H54 (cell line): ENCODE measurements at places on chromosomes 3 and 15.

DNA sequence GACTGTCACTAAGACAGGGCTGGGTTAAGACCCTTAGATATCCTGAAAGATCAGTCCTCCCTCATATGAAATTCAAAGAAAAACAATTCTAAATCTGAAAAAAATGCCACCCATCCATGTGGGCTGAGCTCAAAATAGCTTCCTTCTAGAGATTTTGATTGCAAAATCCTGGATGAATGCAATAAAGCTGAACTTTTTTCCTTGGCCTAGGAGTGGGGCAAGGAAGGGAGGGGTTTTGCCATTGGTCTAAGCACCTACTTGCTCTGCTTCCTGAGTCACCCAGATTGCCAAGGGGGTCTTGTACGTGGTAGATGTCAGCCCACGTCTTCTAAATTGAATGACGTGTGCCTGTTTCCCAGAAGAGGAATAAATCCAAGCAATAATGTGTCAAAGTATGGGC, 15.3 kb upstream of the SMAD3 start:
- no peak for DNase-seq

GRCh38 chr15:90596943-90597342, 67.2 kb downstream of the CRTC3 start:
- DNase-seq: no peak

GRCh38 chr3:99862208-99862607, 44.5 kb downstream of the CMSS1 start:
- no peak for DNase-seq

DNA sequence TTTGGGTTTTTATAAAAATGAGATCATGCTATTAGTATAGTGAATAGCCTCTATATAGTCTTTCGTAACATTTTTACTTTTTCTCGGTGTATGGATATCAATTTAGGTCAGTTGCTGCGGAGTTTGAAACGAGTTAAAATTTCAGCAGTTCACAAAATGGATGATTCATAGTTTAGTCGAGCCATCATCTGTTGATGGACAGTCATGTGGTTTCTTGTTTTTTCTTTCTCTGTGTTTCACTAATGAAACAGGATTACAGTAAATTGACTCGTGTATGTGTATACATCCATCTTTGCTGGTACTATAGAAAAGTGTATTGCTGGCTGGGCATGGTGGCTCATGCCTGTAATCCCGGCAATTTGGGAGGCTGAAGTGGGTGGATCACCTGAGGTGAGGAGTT, 106.8 kb downstream of the IGF1R start:
- DNase-seq: no peak

DNA sequence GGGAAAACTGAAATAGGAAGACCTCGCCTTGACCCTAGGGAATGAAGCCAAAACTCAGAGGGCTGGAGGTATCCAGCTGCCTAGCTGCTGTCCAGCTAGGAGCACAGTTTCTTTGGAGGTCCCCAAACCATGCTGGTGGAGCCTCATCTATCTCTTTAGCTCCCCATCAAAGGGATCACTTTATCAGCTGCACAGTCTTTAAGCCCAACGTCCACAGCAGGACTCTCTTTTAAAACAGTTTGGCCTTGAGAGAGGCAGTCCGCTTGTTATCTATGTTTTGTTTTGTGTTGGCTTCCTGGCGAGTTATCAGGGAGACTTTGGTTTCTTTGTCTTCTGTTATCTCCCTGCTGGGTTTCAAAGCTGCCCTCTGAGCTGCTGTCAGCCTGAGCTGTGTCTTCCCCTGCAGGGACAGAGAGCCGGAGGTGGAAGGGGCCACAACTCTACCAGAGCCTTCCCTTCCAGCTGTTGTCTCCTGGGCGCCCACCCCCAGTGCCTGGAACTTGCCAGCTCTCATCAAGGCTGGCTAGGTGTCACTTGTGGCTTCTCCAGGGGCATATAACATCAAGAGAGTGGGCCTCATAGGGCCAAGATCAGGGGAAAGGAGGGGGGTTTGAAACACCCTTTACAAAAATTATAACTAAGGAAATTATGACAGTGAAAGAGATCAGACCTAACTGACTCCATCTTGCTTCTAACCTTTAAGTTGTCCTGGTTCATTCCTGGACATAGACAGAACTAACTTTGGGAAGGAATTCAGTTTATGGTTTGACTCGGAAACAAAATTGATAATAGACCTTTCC, 61.4 kb upstream of the C15orf39 start:
- DNase-seq: no peak

GRCh38 chr3:188854772-188855149, 317.0 kb upstream of the TPRG1 start:
- DNase-seq: no peak

GRCh38 chr3:189655617-189656016, 24.4 kb downstream of the TP63 start:
- no peak for DNase-seq

DNA sequence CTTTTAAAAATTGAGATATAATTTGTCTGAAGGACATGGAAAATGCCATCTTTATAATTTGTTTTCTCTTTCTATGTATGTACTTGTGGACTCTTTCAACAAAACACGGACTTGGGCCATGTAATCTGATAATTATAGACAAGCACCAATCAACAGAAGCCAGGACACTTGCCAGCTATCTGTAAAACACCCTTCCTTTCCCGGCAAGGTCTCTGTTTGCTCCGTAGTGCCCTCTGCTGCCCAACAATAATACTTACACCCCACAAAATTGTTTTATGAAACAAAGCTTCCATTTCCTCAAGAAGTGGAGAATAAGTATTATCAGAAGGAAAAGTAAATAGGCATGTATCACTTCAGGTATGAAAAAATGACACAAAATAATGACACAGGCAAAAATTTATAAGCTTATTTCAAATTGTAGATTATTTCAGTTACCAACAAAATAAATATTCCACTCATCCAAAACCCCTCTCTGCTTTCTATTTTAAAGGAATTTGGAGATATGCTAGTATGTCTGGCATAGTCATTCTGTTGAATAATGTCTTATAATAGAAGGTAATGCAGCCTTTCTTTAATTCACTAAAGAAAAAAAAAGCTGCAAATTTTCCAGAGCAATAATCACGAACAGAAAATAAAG, 32.8 kb downstream of the MYH15 start:
- no peak for DNase-seq

DNA sequence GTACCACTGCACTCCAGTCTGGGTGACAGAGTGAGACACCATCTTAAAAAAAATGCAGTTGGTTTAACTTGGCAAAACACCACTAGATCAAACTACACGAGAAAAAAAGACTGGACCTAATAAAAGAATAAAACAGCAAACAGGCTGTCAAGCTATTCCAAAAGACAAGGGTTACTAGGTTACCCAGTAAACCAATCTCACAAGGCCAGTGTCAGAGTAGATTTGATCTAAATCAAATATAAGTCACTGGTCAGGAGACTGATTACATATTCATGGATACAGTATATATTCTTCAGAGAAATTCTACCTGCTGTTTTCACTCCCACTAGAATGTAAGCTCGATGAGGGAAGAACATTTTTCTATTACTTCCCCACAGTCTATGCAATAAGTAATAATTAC, 2.5 kb upstream of the GANC start:
- no peak for DNase-seq

- DNase-seq: no peak
Observed at GRCh38 chr3:169610888-169611291, 52.6 kb downstream of the MECOM start.

GRCh38 chr3:193728429-193729087, 135.6 kb downstream of the OPA1 start:
- DNase-seq: no peak

- no peak for DNase-seq
Observed at GRCh38 chr15:73681856-73682599, 2.2 kb upstream of the CD276 start.

- no peak for DNase-seq
Observed at GRCh38 chr15:74312445-74313007, 54.9 kb downstream of the CYP11A1 start.

GRCh38 chr15:27854601-27855000, 244.5 kb downstream of the OCA2 start:
- no peak for DNase-seq

DNA sequence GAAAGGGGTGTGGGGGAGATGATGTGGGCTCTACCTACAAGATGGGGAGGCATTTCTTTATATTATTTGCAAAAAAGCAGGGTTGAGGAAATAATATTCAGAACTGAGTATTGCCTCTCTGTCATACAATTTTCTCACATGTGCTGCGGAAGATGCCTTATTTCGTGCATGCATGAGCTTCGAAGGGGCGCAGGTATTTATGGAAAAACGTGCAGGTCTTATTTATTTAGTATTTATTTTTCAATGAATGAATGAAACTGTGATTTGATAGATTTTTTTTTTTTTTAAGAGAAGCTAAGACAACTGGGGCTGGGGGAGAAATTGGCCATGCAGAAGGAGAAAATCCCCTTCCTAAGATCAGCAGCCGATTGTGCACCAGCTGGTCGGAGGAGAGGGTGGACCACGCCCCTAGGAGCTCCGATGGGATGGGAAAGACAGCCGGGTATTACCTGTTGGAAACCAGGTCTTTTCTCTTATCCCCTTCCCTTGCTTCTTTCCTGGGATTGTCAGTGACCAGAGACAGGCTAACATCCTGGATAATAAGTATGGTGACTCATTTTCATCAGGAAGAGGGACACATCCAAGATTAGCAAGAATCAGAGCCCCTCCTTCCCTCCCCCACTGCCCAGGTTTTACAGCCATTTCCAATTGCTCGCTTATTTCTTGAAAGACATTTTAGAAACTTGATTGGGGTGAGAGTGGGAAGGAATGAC, 875 bp downstream of the GAP43 start:
- no peak for DNase-seq

DNA sequence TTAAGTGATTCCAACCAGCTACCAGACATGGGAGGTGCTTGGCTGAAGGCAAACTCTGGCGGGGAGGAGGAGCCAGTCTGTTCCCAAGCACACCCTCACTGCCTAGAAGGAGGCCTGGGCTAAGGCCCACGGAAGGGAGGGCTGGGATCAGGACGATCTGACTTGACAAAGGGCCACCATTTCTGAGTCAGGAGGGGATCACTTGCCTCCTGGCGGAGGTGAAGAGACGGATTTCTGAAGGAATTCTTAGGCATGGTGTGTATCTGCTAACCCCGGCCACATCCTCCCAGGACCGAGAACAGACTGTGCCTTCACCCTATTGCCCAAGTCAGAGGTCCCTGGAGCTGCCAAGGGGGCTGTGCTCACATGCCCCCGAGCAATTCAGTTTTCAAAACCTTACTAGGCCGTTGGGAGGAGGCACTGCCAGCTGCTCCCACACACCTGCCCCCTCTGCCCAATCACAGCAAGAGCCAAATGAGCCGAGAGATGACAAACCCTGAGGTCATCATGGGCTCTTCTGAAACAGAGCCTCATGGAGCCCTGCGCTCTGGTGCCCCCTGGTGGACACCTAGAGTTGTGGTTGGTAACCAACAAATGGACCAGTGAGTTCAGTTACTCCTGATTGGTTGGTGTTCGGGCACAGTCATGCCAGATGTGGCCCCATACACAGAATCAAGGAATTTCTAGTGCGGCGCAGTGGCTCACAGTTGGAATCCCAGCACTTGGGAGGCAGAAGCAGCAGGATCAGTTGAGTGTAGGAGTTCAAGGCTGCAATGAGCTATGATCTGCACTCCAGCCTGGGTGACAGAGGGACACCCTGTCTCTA, 6.5 kb upstream of the TNK2 start:
- peak; percentile 98 for DNase-seq

DNA sequence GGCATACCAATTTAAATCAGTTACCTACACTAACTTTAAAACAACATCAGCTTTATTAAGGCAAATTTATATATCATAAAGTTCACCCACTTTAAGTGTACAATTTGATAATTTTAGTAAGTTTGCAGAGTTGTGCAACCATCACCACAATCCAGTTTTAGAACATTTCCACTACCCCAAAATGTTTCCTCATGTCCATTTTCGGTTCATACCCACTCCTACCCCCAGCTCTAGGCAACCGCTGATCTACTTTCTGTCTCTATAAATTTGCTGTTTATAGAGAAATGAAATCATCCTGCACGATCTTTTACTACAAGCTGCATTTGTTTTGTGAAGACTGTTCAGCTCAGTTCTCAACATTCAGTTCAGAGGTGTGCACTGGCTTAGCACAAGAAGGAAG, 31.5 kb upstream of the FAM81A start:
- no peak for DNase-seq

- no peak for DNase-seq
Observed at GRCh38 chr3:53257465-53257864, 1.6 kb upstream of the TKT start.

DNA sequence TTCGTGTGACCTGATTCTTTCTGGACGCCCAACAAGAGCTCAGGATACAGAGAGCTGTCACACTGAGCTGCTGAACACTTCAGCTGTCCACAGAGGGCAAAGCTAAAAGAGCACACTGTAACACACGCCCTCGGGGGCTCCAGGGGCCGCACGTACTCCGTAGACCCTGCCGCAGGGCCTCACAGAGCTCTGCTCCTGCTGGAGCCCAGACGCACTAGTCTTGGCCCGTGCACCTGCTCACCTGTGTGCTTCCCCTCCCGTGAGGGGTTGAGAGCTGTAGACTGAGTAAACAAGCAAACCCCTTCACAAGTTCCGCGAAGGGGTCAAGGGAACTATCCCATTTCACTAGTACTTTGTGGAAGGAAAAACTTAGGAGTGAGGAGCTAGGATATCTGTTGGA, 30.7 kb upstream of the TUSC7 start:
- DNase-seq: no peak

DNA sequence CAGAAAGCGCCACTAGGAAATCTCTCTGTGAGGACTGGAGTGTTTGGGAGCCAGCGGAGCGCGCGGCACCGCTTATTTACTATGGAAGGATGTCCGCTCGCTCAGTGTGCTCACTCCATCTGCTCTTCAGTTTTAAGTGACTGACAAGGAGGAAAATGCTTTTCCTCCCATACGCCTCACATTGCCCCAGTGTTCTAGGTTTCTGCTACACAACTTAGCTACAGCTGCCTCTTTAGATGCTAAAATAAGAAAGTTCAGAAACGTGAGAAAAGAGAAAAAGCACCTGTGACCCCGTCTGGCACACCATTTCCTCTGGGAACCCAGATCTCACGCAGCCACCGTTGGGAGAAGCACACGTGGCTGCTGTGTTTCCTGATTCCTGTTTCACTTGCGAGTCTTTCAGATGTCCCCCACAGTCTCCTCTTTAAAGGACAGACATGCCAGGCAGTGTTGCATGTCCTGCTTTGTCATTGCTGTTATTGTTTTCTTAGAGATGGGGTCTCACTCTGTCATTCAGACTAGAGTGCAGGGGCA, 11.7 kb upstream of the MUSTN1 start:
- DNase-seq: no peak

DNA sequence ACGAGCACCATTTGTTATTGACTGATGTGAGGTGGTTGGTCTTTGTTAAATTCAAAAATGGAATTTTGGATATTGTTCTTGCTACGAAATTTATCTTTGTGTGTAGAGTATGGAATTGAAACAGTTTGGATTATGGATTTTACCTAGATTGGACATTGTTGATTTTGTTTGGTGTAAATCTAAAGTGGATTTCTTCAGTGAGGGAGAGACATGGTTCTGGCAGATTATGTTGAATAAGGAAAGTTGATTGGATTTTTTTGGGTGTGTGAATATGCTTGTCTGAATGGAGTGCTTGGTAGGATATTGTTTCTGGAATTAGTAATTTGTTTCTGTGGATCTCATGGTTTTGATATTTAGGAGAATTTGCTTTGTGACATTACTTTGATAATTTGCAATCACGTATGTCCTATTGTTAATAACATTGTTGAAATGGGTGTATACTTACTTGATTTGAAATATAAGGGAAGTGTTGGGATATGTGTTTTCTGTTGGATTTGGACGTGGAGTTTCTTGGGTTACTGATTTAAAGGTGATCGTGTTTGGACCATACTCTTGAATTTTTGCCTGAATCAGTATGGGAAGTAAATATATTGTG, 1.0 kb upstream of the CHD2 start:
- DNase-seq: no peak

GRCh38 chr15:101568821-101569555, 79.5 kb upstream of the PCSK6 start:
- DNase-seq: no peak

GRCh38 chr3:55624238-55624637, 137.1 kb upstream of the WNT5A start:
- DNase-seq: no peak
